GM23338 (cell line): ENCODE measurements at places on chromosomes 1 and 21.

GRCh38 chr1:179969962-179970361 is 15.4 kb downstream of the CEP350 start:
- no peak for DNase-seq

DNA sequence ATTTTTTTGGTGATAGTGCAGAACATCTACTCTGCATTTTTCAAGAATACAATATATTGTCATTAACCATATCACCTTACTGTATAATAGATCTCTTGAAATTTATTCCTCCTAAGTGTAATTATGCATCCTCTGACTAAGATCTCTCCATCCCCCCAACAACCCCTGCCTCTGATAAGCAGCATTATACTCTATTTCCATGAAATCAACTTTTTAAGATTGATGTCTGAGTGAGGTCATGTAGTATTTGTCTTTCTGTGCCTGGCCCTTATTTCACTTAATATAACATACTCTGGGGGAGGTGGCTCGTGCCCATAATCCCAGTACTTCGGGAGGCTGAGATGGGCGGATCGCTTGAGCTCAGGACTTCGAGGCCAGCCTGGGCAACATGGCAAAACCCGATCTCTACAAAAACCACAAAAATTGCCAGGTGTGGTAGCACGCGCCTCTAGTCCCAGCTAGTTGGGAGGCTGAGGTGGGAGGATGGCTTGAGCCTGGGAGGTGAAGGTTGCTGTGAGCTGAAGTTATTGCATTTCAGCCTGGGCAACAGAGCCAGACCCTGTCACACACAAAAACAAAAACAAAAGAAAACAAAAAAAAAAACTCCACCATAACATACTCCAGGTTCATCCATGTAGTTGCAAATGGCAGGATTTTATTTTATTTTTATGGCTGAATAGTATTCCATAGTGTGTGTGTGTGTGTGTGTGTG is 5.7 kb downstream of the ACOT11 start:
- DNase-seq, result no peak

DNA sequence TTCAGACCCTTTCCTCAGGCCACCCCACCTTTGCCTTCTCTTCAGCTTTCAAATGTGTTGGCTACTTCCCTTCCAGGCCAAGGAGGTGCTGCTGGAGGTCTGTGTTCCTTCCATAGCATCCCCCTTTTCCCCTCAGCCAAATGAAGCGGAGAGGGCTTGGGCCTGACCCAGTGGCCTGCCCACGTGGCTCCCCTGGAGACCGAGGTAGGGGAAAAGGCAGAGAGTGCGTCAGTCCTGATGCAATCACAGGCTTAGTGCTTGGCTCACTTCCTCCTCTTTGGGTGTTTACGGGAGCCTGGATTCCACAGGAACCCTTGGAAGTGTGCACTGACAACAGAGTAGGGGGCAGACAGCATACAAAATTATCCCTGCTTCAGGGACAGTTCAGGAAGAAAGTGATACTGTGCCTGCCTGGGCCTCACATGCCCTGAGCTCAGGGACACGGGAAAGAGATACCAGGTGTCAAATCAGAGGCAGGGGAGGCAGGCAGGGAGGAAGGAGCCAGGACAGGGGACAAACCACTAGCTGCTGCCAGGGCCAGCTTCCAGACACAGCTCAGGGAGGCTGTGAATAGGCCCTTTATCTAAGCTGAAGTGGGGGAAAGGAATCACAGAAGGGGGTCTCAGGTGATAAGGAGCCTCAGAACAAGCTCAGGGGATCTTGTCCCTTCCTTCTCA is 16.6 kb upstream of the PTP4A2 start:
- no peak for DNase-seq

DNA sequence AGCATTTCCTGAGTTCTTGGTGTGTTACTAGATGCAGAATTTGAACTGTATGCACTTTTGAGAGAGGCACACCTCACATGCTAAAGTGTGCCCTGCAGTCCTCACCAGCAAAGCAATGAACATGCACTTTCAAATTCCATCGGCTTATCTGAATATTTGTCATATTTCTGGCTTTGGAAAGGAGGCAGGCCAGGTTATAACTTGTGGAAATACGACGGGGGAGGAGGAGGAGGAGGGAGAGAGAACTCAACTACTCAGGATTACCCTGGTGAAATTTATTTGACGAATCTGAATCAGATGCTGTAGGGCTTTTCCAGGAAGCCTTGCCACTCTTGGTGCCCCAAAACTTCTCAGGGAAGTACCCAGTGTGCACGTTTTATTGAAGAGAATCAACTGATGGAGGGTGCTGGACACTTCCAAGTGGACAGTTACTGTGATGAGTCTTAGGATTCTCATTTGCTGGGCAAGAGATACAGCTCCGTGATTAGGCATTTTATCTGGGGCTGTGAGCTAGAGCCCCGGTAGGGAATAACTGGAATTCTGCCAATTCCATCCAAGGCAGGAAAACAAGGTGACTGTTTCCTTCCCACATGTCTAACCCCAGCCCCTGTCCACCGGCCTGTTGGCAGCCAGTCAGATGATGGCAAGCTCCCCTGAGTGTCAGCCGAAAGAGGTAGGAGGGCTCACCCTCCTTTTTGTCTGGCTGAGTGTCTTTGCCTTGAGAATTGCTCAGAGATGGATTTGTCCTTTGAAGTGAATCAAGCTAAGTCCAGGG is 3.8 kb downstream of the PDPN start:
- no peak for DNase-seq

DNA sequence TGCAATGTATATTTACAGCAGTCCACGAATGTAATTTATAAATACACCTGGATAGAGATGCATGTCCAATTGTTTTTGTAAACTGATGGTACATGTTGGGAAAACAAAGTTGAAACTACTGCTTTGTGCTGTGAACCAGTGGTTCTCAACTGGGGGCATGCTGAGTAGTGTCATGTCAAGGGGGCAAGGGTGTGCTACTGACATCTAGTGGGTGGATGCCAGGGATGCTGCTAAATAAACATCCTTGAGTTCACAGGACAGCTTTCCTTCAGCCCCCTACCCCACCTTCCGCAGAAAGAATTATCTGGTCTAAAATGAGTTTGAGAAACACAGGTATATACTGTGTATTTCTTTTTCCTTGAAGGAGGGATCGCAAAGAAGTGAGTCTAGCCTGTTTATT is 95.9 kb downstream of the RASAL2 start:
- peak; percentile 86 for DNase-seq

- DNase-seq, result no peak
Measured at GRCh38 chr1:109275706-109276345, 7.1 kb downstream of the PSRC1 start.
